EL (cell line): ENCODE measurements at places on chromosomes 5 and 9.

- no peak for DNase-seq
Observed at GRCh38 chr5:145917288-145917687, 19.1 kb upstream of the SH3RF2 start.

DNA sequence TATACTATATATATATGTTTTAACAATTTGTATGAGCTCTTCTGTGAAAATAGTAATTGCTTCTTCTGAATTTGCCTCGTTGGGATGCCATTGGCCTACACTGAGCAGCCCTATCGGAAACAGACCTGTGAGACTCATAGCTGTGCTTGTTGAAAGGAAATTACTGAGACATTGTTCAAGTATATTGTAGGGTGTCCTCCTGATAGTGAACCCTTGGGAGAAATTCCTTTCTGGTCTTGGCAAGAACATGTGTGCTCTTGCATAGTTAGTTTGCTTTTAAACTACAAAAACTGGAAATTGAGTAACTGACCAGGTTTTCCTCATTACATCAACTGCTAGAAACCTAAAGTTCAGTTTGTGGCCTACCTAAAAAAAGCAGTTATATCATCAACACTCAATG is 160.9 kb downstream of the LURAP1L start:
- DNase-seq = no peak

GRCh38 chr5:149474198-149474597 is 77.0 kb downstream of the CSNK1A1 start:
- no peak for DNase-seq

DNA sequence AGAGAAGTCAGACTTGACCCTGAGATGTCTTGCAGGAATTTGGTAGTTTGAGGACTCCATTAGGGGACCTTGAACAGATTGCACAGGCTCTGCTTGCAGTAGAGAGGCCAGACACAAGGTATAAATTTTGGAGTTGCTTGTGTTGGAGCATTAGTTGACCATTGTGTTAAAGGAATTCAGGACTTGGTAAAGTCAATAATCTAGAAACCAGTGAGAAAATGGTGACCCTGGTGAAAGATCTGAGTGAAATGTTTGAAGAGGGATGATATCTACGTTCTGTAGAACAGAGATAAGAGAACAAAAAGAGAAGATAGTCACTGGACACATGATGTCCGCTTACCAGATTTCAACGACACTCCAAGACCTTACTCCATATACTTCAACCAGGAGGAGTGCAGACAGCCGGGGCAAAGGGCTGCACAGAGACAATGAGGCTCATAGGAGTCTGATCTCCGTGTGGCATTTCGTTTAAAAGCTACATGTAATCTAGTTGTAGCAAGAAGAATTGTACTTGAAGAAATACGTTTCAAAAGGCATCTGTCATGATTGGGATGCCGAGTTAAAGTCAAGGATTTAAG is 13.2 kb downstream of the DNAJC25 start:
- DNase-seq = no peak

DNA sequence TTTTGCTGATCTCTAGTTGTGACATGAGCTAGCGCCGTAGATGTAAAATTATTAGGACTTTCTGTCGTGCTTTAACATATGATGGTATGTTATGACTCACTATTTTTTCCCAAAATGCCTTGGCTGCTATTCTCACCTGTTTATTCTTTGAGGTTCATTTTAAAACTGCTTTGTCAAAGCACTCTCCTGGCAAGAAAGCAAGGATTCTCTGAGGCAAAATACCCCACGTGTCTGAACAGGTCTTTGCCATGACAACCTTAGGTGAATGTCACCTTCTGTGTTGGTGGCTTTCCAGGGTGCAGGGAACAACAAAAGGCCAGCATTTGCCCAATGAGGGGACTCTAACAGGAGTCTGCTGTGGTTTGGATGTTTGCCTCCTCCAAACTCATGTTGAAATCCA is 30.6 kb upstream of the COL5A1 start:
- no peak for DNase-seq

GRCh38 chr9:112489876-112490666 is 3.4 kb downstream of the KIAA1958 start:
- DNase-seq = no peak

DNA sequence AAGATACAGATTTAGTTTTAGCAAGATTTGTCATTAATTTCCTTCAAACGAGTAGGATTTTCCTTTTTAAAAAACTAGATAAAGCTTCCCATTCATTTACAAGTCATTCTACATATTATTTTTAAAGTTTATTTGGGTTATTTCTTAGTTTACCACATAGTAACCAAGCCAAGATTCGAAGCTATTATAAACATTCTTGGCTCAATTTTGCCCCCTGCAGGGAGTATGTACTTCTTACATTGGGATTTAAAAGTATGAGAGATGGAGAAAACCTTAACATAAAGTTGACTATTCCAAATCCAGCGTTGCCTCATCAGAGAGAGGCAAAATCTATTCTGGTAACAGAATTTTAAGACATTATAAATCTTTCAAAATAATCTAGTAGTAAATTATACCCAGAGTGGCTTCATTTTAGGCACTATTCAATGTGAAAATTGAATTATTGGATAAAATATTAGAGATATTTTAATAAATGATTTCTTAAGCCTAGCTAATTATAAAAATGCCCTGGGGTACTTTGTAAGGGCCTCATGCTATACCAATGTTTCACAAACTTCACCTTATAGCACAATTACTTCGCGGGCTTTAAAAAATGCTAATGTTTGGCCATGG is 39.1 kb downstream of the FBN2 start:
- peak; percentile 53 for DNase-seq

DNA sequence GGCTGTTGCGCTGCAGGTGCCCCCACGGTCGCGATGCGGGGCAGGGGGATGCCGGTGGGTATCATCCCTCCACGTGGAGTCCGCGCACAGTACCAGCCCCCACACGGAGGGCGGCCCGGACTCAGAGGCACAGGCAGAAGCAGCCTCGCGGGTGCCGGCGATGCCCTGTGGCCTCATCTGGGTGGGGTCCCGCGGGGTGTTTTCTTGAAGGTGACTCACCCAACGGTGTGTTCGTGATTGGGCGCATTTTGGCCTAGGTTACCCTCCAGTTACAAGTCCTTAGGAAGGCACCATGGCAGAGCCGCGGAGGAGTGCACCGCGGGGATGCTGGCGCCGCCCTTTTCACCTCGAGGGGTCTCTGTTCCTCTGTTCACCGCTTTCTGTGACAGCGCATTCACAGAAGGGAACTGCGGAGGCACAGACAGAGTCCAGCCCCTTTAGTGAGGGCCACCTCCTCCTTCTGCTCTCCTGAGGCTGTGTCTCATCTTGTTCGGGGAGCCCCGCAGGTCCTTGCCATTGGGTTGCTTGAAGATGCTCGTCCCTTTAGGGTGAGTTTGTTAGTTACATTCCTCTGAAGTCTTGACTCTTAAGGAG is 21.6 kb upstream of the EXOC3 start:
- no peak for DNase-seq

GRCh38 chr5:116272281-116272941 is 187.6 kb downstream of the COMMD10 start:
- DNase-seq = peak; percentile 21

- no peak for DNase-seq
Observed at GRCh38 chr5:169939731-169940130, 40.6 kb downstream of the INSYN2B start.

DNA sequence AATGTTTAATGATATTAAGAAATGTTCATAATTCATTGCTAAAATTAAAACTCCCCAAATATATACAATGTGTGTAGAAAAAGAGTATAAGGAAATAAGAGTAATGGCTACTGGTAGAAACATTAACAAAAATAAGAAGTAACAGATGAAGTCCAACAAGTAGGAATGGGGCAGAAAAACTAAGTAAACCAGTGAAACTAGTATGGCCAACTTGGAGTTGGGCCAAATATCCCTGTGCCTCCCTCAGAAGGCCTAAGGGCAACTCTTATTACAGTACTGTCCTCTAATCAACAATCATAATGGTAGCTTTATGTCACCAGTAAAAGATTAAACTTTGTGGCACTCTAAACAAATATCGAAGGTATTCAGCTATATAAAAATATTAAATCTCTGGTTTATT is 93.5 kb downstream of the SSBP2 start:
- DNase-seq = peak; percentile 31

DNA sequence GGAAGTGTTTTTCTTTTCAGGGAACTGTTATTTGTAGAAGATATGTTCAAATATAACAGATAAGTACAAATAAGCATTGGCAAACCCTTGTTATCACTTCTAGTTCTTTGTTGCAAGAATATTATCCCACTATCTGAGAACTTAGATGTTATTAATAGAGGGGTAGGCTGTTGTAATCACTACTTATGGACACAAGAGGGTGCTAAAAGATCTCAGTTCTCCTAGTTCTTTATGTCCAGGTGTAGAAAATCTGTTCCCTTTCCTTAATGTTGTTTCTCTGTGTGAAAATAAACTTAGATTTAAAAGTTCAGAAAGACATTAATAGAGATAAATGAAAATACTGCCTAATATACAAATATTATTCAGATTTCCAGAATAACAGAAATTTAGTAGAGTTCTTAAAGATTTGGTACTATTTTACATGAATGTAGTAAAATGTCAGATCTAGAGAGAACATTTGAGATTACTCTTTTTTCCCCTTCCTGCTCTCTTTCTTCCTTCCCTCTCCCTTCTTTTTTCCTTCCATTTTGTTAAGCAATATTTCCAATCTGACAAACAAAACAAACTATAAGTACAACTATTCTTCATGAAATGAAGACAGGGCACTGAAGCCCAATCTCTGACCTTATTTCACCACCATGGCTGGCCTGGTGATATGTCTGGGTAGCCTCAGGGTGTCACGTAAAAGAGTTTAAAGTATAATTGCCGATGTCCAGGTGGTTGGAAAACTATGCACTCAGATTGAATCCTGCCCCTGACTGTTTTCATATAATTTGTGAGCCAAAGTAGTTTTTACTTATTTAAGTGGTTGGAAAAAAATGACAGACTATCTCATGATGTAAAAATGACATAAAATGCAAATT is 43.6 kb upstream of the C5orf46 start:
- DNase-seq = peak; percentile 40

DNA sequence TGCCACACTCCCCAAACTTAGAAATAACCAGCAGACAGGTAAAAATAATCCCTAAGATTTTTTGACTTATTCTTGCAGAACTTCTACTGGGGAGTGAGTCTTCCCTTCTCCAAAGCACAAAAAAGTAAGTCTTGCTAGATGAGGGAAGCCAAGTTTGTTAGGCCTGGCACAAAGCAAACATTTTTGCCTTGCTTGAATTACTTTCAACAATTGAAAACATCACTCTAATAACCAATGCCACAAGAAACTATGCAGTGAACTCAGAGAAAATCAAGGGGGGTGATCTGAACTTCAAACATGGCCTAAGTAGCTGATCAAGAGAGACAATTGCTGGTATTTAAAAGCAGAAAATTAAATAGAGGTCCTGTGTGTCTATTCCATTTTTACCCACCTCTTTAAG is 123.6 kb upstream of the SLC1A3 start:
- no peak for DNase-seq

DNA sequence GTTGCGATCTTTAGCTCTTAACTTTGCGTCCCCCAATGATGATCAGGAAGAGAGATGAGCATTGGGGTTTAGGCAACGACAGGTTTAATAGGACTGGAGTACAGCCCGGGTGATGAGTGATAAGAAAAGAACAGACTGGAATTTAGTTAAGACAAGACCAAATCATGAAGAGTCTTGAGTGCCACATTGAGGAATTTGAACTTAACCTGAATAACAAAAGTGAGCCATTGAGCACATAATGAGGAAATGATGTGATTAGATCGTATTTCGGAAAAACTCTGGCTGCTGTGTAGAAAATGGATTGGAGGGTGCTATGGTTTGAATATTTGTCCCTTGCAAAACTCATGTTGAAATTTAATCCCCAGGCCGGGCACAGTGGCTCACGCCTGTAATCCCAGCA is 83.2 kb upstream of the MELK start:
- DNase-seq = no peak

DNA sequence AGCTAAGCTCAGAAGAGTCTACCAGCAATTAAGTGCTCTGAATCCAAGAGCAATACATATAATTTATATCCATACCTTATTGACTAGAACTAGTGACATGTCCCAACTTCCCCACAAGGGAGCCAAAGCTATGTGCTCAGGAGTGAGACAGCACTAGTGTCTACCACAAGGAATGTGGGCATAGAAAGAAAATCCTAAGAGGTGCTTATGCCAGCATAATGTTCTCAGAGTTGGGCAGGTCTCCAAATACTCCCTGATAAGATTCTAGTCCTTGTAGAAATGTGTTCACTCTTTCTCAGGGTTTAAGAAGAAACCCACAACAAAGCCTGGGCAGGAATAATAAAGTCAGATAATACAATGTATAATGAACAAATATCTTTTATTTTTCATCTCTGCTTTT is 275.1 kb downstream of the BRINP1 start:
- DNase-seq = no peak

DNA sequence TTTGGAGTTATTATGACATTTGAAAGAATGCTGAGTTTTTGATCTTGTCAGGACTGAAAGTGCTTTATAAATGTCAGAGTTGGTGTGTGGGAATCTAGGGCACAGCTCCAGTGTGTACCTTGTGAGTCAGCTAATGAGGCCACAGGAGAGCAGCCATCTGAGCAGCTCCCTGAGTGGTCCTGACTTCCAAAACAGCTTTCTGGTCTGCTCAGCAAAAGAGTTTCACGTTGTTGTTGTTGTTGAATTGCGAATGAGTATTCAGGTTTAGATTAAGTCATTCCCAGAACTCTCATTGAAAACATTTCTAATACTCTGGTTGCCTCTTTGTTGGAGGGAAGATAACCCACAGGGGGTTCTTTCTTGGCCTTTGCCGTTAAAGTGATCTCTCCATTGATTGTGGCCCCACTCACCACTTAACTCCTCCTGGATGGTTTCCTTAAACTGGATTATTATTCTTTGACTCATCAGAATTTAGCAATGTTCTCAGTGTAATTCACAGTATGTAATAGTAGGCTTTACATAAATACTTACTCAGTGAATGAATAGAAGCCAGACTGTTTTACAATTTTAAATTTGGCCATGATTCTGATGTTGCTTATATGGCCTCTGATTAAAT is 125.1 kb upstream of the SGCD start:
- DNase-seq = no peak

GRCh38 chr5:107456281-107456715 is 214.4 kb downstream of the EFNA5 start:
- DNase-seq = no peak

DNA sequence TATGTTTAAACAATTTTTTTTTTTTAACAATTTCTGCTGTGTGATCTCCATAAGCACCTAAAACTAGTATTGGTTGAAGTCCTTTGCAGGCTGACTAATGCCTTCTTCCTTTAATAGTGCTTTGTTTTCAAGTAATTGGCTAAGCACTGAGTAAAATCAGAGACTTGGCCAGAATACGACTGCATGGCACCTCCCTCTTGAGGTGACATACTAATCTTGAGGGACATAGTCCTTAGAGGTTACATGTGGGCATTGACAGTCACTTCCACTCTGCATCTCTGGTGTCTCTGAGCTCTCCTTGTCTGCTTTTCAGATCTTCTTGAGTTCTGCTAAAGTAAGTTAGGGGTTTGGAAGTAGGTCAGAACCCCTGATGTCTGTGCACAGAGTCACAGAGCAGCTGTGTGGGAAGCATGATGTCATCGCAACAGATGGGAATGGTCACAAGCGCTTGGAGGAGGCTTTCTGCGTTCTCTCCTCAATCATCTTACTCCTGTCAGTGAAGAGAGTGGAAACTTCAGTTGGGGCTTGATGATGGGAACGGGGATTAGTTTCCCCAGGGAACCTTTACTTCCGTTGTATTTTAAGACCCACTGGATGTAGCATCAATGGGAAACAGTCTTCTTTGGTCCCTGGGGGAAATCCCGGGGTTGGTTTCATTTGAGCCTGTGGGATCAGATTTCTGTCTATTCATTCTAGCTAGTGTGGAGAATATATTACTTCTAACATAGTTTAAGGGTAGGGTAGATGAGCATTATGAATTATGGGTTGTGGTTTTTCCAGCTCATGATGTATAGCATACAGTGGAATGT is 136.9 kb downstream of the ARHGAP26 start:
- peak; percentile 40 for DNase-seq

- no peak for DNase-seq
Observed at GRCh38 chr9:93290495-93291434, 106.8 kb downstream of the WNK2 start.
